WERI-Rb-1 (cell line): ENCODE measurements at places on chromosomes 13 and 19.

DNA sequence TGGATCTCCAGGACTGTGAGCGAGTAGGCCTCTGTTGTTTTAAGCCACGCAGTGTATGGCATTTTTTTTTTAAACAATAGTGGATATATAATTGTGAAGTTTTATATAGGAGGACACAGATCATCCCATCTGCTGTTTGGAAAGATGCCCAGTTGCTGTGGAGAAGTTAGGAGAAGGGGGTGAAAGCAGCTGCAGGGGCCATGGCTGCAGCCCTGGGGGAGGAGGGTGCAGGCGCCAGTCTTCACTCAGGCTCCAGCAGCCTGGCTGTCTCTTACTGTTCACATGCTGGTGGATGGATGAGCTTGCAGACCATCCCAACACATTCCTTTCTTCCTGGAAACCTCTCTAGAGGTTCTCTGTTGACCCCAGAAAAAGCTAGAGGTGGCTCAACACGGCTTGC is 242.3 kb downstream of the TEX29 start:
- DNase-seq = no peak

- DNase-seq = peak; percentile 73
These were observed 5.9 kb upstream of the EHD2 start for GRCh38 chr19:47707135-47707925.

DNA sequence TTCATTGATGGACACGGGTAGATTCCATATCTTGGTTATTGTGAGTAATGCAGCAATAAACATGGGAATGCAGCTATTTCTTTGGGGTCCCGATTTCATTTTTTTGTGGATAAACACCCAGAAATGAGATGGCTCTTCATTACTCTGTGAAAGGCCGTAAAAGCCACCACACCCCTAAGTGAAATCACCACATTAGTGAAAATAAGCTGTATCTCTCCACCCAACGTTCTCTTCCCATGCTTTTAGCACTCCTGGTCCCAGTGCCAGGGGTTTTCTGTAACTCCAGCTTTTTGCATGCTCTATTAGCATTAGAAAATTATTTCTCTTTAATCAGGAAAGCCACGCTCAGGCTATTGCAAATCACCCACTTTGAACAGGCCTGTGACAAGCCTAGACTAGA is 15.8 kb downstream of the CHAMP1 start:
- DNase-seq = no peak

- DNase-seq = no peak
These were observed 14.2 kb downstream of the TSSK6 start for GRCh38 chr19:19500975-19501644.

DNA sequence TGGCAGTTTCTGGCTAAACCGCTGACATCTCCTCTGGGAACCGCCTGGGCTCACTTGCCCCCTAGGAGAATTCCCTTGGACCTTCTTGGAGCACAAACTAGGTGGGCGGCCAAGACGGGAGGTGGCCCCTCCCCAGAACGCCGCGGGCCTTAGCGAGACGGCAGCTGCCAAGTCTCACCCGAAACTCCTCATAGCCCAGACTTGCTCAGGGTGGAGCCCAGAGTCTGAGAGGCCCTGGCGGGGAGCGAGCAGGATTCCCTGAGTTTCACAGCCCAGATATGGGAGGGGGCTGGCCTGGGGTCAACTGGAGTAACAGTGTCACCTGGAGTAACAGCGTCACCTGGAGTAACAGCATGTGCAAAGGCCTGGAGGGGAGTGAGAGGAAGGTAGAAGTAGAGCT is 10.1 kb downstream of the TINCR start:
- no peak for DNase-seq

- no peak for DNase-seq
These were observed 9.6 kb upstream of the NOTCH3 start for GRCh38 chr19:15210323-15210781.

GRCh38 chr13:50915565-50915964 is 6.0 kb downstream of the RNASEH2B start:
- no peak for DNase-seq
